EL (cell line): ENCODE measurements at places on chromosomes 13 and 19.

DNA sequence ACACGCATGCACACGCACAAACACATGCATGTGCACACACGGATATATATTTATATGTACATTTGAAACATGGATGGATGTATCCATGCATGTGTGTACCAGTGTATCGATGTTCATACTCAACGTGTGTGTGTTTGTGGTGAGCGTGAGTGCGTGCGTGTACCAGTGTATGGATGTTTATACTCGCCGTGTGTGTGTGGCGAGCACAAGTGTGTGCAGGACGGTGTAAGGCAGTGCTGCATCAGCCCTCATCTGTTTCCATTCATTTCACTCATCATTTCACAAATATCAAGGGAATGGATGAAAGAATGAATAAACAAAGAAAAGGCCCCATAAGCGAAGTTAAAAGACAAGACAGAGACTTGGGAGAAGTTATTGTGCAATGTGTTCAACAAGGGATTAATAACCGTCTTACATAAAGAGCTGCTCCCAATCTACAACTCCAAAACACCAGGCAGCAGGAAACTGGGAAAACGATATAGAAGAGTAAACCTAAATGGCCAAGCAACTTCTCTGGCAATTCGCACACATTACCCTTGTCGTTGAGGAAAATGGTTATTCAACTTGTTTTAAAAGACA lies 21.7 kb upstream of the MIER2 start:
- no peak for DNase-seq

DNA sequence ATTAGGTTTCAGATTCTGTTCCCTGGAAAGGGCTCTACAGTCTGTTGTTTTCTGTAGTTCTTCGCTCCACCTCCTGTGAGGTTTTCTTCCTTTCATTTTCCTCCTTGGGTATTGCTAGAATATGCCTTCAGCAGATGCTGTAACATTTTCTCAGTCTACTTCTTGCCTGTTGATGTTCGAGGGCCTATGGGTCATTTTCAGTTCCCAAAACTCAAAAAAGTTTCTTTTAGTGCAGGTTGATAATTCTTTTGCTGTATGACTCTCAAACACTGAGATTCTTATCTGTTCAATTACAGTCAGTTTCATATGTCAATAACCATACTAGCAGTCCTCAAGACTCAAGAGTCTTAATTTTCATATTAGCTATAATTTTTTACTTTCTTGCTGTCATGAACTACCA lies 268.3 kb downstream of the RFC3 start:
- no peak for DNase-seq

GRCh38 chr13:51737609-51738008 lies 66.4 kb downstream of the DHRS12 start:
- DNase-seq = no peak

DNA sequence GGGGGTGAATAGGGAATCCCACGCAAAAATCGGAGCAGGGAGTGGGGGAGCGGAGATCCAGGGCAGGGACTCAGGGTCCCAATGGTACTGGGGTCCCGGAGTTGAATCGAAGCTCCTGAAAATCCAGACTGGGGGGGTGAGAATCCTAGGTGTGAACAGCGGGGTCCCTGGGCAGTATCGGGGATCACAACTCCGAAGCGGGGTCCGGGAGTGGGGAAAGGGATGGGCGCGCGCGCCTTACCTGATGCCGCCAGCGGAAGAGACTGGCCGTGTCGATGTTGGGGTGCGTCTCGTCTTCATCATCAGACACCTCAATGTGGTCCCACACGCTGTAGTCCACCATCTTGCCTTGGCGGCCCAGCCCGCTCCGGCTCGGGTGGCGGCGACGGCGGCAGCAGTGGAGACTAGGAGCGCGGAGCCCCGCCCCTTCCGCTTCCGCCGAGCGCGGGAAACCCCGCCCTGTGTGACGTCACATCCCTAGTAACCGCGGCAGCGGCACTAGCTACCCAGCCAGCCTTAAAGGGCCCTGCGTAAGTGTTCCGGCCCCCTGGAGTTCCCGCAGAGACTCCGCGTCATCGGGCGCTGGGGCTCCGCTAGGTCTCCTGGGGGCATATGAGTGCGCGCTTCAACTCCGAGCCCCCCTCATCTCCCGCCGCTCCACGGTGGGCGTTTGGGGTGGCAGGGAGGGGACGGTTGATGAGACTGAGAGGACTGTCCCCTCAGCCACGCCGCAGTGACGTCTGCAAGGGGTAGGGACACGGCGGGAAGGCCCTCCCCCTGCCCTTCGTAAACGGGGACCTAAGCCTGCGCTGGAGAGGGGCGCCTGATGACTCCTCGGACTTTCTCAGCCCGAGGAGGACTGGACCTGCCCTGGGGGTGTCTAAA lies at the start of gene CDC37:
Gene CDC37, minus strand, starts transcription at position 406 of the 885 bp plus-strand sequence. Its CDS starts 63 bp downstream, at position 343.
- peak; percentile 96 for DNase-seq

DNA sequence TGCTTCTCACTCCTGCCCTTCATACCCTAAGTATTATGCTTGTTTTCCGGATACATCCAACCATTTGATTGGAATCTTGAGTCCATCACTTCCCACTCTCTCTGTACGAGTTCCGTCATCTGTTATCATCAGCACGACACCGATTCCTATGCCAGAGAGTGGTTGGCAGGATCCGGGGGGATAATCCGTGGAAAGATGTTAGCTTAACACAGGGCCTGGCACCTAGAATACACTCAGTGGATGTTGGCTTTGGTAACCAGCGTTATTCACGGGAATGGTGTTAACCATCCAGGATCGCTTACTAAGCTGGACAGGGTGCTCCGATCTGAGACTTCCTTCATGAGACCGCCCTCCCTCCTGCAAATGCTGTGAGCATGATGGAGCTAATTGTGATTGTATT lies 12.4 kb downstream of the VSTM2B start:
- DNase-seq = no peak

DNA sequence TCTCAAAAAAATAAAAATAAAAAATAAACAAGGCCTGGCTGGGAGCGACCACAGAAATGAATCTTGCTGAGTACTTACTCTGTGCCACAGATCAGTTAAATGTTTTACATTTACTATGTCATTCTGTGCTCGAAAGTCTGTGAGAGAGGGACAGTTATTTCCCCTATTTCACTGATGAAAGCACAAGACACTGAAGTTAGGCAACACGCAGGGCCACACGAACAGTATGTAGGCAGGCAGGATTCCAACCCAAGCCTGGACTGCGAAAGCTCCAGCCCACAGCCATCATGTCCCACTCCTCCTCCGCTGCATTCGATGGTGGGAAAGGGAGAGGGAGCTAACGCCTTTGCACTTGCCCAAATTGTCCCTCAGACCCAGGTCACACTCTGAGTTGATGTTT lies 34.2 kb downstream of the RUBCNL start:
- DNase-seq = no peak
